ENCODE measurements at places on chromosomes 13 and 19. TPM values are rescaled to one million over a fixed set of nuclear protein-coding genes. Genes with fewer than 3 reads are reported as not detected.

DNA sequence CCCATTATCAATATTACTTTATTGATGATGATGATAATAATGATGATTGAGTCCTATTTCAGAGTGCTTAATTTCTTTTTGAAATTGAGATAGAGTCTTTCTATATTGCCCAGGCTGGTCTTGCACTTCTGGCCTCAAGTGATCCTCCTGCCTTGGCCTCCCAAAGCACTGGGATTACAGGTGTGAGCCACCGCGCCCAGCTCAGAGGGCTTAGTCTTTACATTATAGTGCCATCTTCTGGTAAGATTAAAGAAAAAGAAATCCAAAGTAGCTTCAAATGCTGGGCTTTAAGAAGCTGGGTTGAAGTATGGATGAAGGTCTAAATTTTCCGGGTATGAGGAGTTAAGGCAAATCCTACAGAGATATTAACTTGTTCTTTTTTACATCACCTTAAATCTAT lies 3.4 kb upstream of the ZNF333 start:
- DNase-seq, result no peak

DNA sequence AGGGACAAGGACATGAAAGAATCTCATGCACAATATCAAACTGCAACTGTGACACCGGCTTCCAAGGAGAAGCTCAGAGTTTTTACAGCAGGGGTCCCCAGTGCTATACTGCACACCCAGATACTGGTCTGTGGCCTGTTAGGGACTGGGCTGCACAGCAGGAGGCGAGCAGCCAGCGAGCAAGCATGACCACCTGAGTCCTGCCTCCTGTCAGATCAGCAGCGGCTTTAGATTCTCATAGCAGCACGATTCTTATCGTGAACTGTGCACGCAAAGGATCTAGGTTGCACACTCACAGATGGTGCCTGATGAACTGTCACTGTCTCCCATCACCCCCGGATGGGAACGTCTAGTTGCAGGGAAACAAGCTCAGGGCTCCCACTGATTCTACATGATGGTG lies 13.1 kb upstream of the CD22 start:
- no peak for DNase-seq

GRCh38 chr13:42109957-42110356 lies 61.5 kb downstream of the DGKH start:
- DNase-seq, result no peak

Gene ZNF439
- 0.40 TPM for total RNA-seq

Gene RGS9BP
- 0.37 TPM for total RNA-seq

Gene ZFP36
- total RNA-seq, result 1.4 TPM

Measured in MG63 (cell line).